ENCODE measurements at places on chromosomes 4 and X. TPM values are rescaled to one million over a fixed set of nuclear protein-coding genes. Genes with fewer than 3 reads are reported as not detected.

GRCh38 chr4:53987761-53988171 is 76.6 kb downstream of the CHIC2 start:
- DNase-seq = no peak

- no peak for DNase-seq
Observed at GRCh38 chr4:32219306-32220075, 1499.3 kb downstream of the PCDH7 start.

DNA sequence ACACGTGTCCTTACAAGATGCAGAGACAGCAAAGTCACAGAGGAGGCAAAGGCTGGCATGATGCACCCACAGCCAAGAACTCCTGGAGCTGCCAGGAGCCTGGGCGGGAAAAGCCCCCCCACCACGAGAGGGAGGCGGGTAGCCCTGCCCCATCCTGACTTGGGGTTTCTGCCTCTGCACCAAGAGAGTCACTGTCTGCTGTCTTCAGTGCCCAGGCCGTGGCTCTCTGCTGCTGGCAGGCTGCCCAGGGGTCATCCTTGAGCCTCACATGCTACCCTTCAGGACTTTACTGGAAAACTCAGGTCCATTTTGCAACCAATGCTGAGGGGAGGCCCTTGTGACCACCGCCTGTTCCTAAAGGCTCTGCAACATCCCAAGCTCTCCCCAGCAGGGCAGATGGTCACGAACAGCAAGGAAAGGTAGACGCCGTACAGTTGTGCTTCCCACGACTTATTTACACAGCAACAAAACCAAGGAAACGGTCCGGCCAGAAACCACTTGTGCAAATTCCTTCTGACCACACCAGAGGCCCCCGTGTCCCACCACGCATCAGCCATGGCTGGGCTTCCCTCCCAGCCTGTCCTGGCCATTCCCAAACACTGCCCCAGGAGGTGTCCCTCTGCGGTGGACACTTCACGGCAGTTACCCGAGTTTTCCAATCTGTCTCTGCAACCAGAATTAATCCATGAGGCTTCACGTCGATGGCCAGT is 56.9 kb downstream of the ACOX3 start:
- DNase-seq = no peak

SGMS2 gene
- 55.9 TPM for total RNA-seq

GRCh38 chr4:48752726-48753125 is 27.4 kb downstream of the FRYL start:
- DNase-seq = no peak

CHRDL1 gene
- total RNA-seq = 4.7 TPM

- peak; percentile 84 for DNase-seq
Observed at GRCh38 chr4:122716825-122717448, 15.6 kb upstream of the BBS12 start.

FHDC1 gene
- total RNA-seq = 15.2 TPM
